NCI-H510A treated with DMSO at 0.1 percent for 48 hours (cell line): ENCODE measurements at places on chromosomes 1 and 21.

DNA sequence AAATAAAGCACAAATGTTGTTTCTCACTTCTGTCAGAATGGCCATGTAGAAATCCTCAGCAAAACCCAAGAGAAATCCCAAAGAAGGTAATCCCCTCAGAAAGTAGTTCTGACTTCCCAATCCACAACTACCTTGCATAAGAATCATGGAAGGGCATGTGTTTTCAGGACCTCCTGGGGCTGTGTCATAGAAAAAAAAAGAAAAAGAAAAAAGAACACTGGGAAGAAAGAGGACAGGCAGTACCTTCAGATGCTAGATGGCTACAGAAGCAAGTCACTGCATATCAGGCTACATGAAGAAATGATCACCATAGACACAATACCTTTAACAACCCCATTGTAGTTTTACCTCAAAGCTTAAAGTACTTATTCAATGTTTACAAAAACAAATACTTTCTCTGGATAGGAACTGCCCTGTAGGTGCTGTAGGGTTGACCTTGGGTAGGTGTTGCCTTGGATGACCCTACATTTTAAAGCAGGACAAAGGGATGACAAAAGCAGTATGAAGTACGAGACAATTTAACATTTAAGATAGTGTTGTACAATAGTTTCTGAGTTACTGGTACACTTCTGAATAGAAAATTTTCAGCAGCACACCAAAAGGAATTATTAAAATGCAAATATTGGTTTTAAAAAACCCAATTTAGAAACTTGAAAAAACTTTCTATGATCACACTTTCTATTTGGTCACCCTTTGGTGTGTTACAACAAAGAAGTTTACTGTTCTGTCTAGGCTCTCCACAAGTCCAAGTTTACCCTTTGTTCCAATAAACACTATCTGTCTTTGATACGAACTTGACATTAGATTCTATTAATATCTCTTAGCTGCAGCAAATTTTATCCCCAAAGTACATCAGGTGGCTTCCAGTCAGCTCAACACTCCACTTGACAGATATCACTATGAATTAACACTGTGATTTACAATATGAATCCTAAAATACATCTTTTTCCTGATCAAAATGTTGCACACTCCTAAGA lies 5.0 kb downstream of the TRIT1 start:
- peak; percentile 100 for DNase-seq

- no peak for DNase-seq
Measured at GRCh38 chr1:31580513-31580870, 4.2 kb downstream of the TINAGL1 start.

GRCh38 chr1:167210966-167211674 lies 9.6 kb upstream of the POU2F1 start:
- DNase-seq = no peak

DNA sequence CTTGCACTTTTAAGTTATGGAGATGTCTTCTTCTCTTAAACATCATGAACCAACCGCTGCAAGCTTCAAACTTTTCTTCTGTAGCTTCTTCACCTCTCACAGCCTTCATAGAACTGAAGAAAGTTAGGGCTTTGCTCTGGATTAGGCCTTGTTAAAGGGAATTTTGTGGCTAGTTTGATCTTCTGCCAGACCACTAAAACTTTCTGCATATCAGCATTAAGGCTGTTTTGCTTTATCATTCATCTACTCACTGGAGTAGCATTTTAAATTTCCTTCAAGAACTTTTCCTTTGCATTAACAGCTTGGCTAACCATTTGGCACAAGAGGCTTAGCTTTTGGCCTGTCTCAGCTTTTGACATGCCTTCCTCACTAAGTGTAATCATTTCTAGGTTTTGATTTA lies 43.0 kb upstream of the RGL1 start:
- DNase-seq = no peak

GRCh38 chr1:188129856-188130838 lies 1301.4 kb downstream of the PLA2G4A start:
- DNase-seq = no peak

DNA sequence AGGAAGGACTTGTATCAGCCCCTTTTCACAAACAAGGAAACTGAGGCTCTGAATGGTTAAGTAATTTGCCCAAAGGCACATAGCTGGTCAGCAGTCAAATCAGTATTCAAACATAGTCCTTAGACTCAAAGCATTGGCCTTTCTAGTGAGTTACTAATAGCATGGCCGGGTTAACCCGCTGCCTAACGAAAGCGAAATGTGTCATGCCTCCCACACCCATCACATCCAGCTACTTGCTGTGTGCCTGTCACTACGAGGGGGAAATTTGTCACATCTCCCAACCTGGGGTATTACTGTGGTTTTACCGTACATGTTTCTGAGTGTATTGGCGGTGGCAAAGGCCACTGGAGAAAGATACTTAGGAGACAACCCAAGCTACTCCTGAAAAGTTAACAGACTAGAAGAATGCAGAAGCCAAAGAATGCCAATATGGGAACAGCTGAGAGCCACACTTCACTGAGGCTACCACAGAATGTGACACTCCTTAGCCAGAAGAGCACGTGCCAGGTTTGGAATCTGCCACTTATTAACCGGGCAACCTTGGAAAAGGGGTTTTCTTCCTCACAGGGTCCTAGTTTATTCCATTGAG lies 363.5 kb downstream of the KCNH1 start:
- DNase-seq = no peak

DNA sequence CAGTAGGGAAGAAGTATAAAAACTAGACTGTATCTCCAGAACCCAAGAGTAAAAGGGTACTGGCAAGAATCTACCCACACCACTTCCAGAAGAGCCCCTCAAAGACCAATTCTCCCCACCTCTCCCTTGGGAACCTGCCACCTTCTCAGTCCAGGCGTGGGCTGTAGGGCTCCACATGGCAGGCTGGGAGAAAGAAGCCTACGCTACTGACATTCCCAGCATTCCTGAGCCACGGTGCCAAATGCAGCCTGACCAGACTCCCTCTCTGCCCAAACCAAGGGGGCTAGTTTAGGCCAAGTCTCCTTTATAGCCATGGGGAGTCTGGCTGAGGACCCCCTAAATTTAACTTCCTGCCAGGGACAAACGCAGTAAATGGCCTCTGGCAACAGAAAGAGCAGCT lies 2.0 kb downstream of the UBE2Q1 start:
- no peak for DNase-seq

DNA sequence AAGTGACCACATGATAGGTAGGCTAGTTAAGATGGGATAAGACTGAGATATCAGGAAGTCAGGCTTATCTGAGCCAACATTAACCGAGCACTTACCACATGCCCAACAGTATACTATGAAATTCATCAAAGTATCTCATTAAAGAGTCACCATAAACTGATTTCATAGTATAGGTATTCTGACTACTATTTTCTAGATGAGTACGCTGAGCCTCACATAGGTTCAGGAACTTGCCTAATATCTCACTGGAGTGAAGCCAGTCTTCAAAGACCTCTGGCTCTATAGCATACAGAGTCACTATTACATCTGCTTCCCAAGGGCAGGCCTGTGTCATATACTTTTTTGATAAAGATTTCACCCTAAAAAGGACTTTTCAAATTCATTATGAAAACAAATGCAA lies 115.6 kb upstream of the NGF start:
- no peak for DNase-seq

GRCh38 chr1:210684466-210685294 lies 356.0 kb downstream of the HHAT start:
- DNase-seq = no peak

GRCh38 chr1:53278298-53278725 lies 40.0 kb upstream of the MAGOH start:
- peak; percentile 18 for DNase-seq

- DNase-seq = no peak
Measured at GRCh38 chr1:56135864-56136147, 443.6 kb downstream of the PLPP3 start.

- no peak for DNase-seq
Measured at GRCh38 chr1:230493264-230493663, 67.1 kb upstream of the PGBD5 start.

GRCh38 chr1:118846443-118846842 lies 141.7 kb downstream of the TBX15 start:
- no peak for DNase-seq

- no peak for DNase-seq
Measured at GRCh38 chr1:198671136-198671535, 32.3 kb downstream of the PTPRC start.

GRCh38 chr1:226725897-226726267 lies 13.2 kb downstream of the ITPKB start:
- no peak for DNase-seq

- no peak for DNase-seq
Measured at GRCh38 chr1:224759681-224760091, 143.6 kb downstream of the CNIH3 start.

DNA sequence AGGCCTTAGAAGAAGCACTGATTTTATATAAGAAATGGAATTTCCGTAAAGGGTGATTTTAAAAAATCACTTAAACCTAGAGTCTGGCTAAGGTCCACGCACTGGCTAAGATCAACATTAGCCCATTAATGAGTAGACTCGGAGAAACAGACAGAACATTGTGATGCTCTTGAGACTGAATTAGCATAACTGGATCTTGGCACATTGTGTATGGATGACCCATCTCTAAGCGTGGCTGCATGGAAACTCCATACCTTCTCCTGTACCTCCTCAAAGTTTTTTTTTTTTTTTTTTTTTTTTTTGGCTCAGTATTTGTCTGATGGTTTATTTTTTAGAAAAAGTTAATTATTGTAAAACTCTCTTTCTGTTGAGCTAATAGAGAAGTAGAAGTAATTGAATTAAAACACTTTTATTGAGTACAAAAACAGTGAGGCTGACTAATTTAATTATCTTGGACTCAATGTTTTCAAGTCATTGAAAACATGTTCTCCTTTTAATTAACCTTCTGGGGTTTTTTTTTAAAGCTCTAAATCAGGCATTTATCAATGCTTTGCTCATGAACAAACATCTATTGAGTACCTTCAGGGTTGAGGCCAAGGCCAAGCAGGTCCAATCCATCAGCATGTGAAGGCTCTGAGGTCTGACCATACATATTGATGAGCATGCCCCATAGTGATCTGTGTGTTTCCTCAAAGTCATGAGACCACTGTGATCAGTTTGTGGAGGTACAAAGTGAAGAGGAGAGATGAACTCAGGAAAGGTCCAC lies 74.0 kb downstream of the TLR5 start:
- no peak for DNase-seq

DNA sequence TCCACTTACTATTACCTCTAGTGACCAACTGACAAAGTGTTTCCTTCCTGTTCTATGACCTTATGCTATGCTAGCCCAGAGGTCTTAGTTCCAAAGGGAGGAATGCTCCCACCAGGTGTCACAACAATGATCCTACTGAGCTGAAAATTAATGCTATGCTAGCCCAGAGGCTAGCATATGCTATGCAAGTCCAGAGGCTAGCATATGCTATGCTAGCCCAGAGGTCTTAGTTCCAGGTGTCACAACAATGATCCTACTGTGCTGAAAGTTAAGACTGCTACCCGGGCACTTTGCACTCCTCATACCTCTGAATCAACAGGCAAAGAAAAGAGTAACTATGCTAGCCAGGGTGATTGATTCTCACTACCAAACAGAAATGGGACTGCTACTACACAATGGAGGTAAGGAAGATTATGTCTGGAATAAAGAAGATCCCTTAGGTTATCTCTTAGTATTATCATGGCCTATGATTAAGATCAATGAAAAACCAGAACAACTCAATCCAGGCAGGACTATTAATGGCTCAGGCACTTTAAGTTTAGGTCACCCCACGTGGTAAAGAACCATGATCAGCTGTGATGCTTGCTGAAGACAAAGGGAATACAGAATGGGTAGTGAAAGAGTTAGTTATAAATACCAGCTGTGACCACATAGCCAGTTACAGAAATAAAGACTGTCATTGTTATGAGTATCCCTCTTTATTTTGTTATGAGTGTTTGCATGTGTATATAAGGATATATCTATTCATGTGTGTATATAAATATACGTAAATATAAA lies 114.1 kb downstream of the CSMD2 start:
- DNase-seq = no peak

- no peak for DNase-seq
Measured at GRCh38 chr1:1039145-1039910, 19.4 kb downstream of the AGRN start.

DNA sequence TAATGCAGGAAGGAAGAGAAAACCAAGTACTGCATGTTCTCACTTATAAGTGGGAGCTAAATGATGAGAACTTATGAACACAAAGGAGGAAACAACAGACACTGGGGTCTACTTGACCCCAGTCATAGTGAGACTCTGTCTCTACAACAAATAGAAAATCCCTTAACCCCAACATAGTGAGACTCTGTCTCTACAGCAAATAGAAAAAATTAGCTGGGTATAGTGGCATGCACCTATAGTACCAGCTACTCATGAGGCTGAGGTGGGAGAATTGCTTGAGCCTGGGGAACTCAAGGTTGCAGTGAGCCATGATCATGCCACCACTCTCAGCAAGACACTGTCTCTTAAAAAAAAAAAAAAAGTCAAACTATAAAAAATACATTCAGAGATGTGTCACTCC lies 42.7 kb downstream of the GIPC2 start:
- DNase-seq = no peak

DNA sequence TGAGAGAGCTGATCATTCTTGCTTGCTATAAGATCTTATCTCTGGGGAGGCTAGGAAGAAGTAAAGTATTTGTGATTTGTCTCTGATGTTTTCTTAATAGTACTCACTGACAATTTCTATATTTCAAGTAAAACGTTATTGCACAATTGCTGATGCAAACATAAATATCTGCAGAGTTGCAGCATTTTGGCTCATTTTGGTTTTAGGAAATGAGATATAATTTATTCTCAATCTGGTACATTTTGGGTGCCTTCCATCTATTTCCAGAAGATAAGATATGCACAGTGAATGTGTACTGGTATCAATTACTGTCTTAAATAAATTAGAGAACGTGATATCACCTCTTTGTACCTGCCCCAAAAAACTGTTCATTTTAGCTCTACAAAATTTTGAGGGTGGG lies 1431.5 kb downstream of the BRINP3 start:
- no peak for DNase-seq

- no peak for DNase-seq
Measured at GRCh38 chr1:2148691-2149090, 45.9 kb downstream of the FAAP20 start.

- no peak for DNase-seq
Measured at GRCh38 chr1:2943686-2944260, 77.5 kb upstream of the ACTRT2 start.

DNA sequence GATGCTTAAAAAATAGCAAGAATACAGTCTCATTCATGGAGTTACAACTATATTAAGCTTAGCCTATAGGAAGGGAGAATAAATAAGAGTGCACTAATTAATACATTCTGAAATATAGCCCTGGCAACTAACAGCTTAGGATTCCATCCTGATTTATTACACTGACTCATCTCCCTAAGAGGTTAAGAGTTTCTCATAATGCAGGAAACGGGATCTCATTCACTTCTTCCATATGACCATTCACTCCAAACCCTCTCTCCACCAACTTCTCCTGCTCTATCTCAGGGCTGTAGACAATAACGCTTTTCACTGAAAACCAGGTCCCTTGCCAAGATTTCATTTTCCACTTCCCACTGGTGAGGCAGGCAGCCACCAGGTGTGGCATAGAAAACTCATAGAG lies 168.5 kb upstream of the PLD5 start:
- no peak for DNase-seq
